NCI-H1105 (cell line): ENCODE measurements at places on chromosomes 12 and 14.

GRCh38 chr12:18139989-18140596 lies 50.1 kb upstream of the RERGL start:
- DNase-seq, result peak; percentile 38

- no peak for DNase-seq
These were observed 3.1 kb upstream of the LMO3 start for GRCh38 chr12:16608946-16609539.

DNA sequence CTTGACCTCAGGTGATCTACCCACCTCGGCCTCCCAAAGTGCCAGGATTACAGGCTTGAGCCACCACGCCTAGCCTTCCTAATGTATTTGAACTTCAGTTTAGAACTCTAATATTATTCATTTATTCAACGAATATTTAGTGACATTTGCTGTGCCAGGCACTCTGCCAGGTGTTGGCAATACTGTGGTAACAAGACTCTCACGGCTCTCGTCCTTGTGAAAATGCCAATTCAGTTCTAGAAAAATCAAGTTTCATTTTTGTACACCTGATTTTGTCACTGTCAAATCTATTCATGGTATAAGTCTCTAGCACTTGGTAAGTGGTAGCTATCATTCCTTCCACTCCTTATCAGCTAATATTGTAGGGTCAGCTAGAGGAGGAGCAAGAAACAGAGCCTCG lies 6.3 kb upstream of the PWP1 start:
- no peak for DNase-seq

DNA sequence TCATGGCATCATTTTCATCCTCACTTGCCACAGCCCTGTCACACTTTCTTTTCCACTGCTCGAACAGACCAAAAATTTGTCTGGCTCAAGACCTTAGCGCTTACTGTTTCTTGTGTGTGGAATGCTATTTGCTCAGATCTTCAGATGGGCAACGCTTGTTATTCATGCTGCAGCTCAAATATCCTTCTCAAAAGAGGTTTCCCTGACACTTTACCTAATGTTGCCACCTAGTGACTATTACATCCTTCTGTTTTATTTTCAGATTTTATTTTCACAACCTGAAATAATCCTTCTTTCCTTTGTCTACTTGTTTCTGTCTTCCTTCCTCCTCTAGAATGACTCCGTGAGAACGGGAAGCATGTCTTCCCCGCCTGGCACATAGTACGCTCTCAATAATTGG lies 5.6 kb downstream of the FBXO33 start:
- DNase-seq, result no peak

DNA sequence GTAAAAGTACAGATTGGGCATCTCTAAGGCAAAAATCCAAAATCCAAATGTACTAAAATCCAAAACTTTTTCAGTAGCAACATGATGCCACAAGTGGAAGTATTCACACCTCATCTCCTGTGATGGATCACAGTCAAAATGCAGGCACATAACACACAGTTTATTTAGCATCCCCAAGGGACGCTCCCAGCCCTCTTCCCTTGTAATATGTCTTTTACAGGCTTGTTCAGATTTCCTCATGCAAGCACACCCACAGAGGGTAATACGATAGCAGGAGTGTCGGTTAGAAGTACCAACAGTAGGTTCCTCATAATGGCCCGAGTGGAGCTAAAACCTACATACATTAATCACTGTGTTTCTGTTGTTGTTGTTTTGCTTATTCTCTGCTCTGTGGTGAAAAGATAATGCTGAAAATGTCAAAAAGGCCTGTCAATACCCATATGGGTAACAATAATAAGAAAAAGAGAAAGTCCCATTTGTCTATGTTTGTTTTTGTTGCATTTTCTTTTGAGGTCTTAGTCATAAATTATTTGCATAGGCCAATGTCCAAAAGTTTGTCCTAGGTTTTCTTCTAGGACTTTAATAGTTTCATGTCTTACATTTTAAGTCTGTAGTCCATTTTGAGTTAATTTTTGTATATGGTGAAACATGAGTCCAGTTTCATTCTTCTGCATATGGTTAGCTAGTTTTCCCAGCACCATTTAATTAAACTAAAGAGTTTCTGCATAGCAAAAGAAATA lies 133.1 kb downstream of the LRIG3 start:
- no peak for DNase-seq

DNA sequence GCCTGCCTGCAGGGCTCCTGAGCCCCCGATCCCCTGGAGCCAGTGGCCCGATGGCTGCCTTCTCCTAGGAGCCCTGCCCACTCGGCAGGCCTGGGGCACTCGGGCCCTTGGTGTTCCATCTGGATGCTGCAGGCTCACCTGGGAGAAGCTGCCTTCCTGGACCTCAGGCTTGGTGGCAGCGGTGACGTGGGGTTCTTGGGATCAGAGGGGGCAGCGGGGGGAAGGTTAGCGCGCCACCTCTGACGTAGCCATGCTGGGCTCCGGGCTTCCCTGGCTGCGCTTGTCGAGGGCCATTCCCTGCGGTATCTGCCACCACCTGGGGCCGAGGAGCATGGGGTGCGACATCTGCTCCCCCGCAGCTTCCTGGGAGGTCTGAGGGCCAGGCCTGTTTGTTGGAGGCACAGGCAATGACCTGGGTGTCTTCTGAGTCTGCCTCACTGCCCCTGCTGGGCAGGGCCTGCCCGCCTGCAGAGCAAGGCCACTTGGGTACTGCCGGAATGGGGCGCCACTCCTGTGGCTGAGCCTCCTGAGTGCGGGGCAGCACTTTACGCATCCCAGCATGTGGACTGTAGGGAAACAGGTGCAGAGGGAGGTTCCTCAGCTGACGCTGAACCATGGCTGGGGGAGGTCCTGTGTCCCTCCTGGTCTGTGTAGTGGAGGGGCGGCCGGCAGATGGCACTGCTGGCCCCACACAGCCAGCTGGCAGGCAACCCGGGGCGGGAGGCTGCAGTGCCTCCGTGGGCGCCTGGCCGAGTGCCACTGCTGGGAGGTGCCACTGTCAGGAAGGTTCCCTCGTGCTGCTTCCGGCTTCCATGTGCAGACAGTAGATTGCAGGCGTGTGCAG lies 20.3 kb downstream of the MTA1 start:
- no peak for DNase-seq

- no peak for DNase-seq
These were observed 42.6 kb upstream of the HIF1A start for GRCh38 chr14:61652526-61653262.

DNA sequence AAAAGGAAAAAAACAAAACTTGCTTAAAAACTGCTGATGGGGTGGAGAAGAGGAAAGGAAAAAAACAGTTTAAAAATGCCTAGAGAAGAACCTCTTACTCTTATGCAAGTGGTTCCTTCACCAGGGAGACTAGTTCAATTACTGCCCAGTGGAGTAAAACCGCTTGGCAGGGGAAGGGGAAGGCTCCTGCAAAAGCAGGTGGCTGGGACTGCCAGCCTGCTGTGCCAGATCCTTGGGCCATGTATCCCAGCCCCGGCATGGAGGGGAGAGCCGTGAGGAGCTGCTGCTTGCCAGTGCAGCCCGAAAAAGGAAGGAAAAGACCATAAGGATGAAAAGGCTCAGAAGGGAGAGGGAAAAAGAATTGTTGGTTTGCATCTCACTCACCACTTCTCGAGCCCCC lies 123.0 kb downstream of the FSCB start:
- no peak for DNase-seq

DNA sequence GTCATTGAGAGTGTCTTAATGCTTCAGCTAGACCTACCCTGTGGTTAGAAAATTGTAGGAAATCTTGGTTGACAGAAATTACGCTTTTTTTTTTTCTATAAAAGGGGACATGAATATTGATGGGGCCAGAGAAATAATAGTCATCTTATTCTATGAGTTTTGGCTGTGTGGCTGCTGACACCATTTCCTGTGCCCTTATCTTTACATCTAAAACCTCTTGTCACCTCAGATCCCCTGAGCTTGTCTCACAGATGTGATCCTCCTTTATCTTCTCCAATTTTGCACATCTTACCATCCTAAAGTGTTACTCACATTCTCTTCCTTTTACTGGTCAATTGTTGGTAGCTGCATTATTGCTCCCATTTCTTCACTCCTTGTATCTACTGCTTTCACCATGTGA lies 36.1 kb downstream of the ASCL1 start:
- no peak for DNase-seq

DNA sequence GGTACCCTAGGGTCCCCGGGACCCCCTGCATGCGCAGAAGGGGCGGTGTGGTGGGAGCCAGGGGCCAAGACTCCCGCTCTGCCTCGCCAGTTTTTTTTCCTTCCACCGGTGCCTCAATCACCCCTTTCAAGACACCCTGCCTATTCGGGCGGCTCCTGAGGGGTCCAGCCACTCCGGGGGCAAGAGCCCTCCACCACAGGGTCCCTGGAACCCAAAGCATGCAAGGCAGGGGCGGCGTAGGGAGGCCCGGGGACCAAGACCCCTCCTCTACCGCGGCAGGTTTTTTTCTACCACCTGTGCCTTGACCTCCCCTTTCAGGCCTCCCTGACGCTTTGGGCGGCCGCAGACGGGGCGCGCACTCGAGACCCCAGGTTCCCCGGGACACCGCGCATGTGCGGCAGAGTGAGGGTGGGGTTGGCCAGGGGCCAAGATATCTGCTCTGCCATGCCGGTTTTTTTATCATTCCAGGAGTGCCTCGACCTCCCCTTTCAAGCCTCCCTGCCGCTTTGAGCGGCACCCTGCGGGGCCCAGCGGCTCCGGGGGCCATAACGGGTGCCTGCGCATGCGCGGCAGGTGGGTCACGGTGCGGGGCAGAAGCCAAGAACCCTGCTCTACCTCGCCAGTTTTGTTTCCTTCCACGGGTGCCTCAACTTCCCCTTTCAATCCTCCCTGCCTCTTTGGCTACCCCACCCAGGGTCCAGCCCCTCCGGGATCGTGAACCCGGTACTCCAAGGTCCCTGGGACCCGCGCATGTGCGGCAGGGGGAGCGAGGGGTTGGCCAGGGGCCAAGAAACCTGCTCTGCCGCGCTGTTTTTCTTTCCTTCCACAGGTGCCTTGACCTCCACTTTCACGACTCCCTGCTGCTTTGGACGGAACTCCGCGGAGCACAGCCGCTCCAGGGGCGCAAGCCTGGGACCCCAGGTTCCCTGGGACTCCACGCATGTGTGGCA lies 328.1 kb downstream of the ALG10 start:
- peak; percentile 51 for DNase-seq

DNA sequence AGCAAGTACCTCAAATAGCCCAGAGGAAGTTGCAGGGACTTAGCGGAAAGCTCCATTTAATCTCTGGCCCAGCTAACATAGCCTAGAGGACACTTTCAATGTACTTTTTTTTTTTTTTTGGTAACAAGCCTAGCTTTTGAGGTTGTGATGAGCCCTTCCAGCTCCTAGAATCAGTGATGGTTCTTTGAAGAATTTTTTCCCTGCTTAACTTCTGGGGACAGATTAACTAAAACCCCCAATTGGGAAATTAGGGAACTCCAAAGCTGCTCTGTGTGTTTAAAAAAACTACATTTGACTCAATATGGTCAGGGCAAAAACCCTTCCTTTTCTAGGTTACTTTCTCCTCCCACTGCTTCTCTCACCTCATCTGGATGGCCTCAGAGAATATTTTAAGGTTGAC lies 23.9 kb upstream of the ITGA5 start:
- DNase-seq, result no peak

DNA sequence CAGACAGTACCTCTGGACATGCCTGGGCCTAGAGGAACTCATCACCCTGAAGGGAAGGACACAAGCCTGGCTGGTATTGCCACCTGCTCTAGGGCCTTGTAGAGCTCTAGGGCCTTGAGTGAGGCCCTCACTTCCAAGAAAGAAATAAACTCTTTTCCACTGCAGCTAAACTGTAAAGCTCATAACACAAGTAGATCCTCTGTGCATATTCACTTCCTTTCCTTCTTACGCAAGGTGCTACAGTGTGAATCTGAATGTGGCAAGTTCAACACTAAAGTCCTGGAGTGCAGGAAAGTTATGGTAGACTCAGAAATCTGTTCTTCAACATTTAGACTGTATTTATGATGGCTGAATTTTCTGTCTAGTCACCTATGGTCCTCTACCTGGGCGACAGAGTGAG lies 14.5 kb downstream of the RNASE3 start:
- DNase-seq, result no peak

DNA sequence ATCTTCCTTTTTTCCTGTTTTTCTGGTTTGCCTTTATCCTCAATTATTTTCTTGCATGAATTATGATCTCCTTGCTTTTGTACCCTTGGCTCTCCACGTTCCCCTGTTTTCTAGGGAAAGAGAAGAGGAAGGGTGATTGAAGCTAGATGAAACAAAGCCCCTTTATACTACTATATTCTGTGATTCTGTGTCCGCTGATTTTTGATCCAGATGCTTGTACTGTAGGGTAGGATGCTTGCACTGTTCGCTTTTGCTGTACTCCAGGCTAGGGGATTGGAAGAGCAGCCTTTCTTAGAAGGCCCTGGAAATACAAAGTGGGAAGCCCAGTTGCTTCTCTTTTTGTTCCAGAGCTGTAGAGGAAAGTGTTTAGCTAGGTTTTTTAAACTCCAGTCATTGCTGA lies 35.1 kb upstream of the KLHDC2 start:
- no peak for DNase-seq

- no peak for DNase-seq
These were observed 128.3 kb downstream of the AACS start for GRCh38 chr12:125193376-125194152.

DNA sequence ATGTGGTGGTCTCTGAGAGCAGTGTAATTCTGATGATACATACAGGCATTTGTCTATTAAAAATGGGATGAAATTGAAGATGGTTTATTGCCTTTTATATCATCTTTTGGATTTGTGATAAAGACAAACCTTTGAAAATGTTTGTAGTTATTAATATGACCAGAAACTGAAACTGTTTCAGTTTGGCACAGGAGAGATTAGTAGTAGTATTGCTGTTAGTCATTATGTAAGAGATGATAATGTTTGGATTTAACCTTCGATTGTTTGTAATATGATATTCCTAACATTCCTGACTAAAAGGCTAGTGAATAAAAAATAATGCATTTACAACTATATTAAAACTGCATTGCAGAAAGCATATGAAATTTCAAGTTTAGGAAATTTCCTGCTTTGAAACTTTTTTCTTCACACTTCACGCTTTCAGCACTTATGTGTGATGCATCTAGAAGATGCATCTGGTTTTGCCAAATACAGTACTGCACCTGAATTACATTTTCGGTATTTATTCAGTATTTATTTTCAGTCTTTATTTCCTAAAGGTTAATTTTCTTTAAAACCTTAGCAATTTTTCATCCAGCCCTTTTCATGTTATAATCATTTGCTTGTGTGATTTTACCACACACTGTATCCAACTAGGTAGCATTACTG lies 25.5 kb downstream of the ADIPOR2 start:
- DNase-seq, result no peak

- no peak for DNase-seq
These were observed 36.5 kb downstream of the CMKLR1 start for GRCh38 chr12:108302403-108303311.

GRCh38 chr14:104224131-104224505 lies 85.7 kb downstream of the KIF26A start:
- no peak for DNase-seq

- no peak for DNase-seq
These were observed 19.0 kb upstream of the KRAS start for GRCh38 chr12:25269701-25270100.
